ENCODE measurements at places on chromosomes 16 and 17.

- DNase-seq, result no peak
Measured at GRCh38 chr17:41695134-41695661, 6.5 kb downstream of the EIF1 start.

GRCh38 chr17:59332749-59333377 lies 1.4 kb downstream of the YPEL2 start:
- DNase-seq, result no peak

DNA sequence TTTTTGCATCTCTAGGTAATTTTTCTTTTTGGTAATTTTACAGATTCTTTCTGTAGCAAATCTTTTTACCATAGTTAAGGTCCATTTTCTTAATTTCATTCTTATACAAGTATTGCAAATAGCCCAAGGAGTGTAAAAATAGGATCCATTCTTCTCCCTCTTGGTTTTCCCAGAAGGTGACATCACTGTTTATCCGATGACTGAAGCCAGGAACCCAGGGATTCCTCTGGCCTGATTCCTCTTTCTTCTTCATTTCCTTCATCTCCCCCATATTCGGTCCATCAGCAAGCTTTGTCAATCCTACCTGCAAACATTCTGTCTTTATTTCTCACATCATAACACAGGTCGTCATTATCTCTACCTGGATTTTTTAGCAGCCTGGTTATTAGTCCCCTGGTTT lies 5.3 kb downstream of the RBBP6 start:
- DNase-seq, result no peak

- DNase-seq, result no peak
Measured at GRCh38 chr17:74873874-74874614, 1.2 kb upstream of the FDXR start.

GRCh38 chr17:51354936-51355335 lies 94.6 kb downstream of the UTP18 start:
- peak; percentile 79 for DNase-seq

- DNase-seq, result peak; percentile 71
Measured at GRCh38 chr16:76278980-76279379, 1.8 kb downstream of the CNTNAP4 start.

- no peak for DNase-seq
Measured at GRCh38 chr17:54834086-54834485, 66.6 kb upstream of the TOM1L1 start.

GRCh38 chr16:16059895-16060590 lies 110.6 kb downstream of the ABCC1 start:
- DNase-seq, result no peak

GRCh38 chr16:88456356-88457292 lies 3.5 kb downstream of the ZFPM1 start:
- no peak for DNase-seq

DNA sequence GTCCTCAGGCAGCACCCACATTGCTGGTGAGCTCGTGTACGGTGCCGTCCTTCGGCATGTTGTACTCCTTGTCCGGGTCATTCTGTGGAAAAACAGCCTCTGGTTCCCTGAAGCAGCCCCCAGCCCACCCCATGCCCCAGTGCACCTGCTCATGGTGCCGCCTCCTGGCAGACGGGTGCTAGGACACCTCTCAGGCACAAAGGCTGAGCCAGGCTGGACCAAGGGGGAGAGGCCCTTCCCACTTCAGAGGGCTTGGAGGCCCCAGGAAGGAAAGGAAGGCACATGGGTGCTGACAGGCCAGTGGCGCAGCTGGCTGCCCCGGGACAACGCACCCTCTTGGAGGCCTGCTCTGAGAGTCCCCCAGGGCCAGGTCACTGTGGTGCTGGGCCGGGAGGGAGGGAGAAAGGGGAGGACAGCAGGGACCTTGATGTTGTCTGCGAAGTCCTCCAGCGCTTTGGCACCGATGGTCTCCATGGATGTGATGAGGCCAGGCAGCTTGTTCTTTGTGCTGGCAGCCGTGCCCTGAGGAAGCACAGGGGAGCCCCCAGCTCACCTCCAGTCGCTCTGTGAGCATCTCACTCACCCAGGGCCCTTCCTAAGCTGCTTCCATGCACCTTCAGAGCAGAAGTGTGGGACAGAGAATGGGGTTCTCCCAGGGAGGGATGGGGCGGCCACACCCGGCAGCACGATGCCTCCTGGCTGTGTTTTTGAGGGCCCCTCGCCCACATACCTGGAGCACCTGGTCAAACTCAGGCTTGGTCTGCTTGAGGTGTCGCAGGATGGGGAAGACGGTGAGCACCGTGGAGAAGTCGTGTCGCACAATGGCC lies 9.3 kb downstream of the ZACN start:
- DNase-seq, result no peak

- DNase-seq, result peak; percentile 19
Measured at GRCh38 chr16:10181196-10182162, 749 bp downstream of the GRIN2A start.

GRCh38 chr17:65888649-65889048 lies 303.3 kb downstream of the CEP112 start:
- no peak for DNase-seq

GRCh38 chr17:77124192-77124889 lies 16.4 kb upstream of the SEC14L1 start:
- no peak for DNase-seq

DNA sequence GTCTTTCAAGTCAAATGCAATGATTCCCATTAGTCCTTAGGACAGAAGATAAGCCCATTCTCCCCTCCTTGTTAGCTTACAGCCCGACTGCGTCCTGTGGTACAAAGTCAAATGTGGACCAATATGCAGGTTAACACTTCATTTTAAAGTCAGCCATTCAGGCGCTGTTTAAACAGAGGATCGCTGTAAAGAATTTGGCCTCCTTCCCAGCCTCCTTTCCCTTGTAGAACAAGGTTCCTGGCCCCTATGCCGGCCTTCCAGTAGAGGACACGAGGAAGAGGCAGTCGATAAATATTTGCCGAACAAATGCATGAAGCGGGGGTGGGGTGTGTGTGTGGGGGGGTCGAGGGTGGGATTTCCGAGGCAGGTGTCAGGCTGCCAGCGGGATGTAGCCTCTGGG lies 4.3 kb downstream of the SDK2 start:
- DNase-seq, result no peak

DNA sequence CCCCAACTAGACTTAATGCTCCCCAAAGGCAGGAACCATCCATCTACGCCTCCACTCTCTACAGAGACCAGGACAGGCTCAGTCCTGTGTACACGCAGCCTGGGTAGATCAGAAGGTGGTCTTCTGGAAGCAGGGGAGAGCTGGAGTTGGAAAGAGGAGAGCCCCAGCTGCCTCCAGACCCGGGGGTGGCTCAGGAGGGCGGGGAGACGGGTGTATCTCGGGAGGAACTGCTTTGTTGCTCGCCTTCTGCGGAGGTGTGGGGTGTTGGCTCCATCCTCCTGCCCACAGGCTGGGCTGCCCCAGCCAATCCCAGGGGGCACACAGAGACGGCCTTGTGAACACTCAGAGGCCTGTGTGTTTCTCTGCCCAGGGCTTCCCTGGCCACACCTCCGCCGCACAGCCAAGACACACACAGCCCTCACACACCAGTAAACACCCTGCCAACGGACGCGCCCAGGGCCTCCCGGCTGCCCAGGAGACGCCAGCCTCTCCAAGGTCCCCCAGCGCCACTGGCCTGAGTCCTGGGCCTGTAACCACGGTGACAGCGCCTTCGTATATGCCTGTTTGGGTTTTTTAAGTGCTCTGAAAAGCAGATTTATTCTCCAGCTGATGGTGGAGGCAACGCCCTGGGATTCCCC lies 143.4 kb upstream of the CDC42EP4 start:
- DNase-seq, result no peak

- DNase-seq, result no peak
Measured at GRCh38 chr17:48515925-48516900, 14.6 kb downstream of the HOXB1 start.

DNA sequence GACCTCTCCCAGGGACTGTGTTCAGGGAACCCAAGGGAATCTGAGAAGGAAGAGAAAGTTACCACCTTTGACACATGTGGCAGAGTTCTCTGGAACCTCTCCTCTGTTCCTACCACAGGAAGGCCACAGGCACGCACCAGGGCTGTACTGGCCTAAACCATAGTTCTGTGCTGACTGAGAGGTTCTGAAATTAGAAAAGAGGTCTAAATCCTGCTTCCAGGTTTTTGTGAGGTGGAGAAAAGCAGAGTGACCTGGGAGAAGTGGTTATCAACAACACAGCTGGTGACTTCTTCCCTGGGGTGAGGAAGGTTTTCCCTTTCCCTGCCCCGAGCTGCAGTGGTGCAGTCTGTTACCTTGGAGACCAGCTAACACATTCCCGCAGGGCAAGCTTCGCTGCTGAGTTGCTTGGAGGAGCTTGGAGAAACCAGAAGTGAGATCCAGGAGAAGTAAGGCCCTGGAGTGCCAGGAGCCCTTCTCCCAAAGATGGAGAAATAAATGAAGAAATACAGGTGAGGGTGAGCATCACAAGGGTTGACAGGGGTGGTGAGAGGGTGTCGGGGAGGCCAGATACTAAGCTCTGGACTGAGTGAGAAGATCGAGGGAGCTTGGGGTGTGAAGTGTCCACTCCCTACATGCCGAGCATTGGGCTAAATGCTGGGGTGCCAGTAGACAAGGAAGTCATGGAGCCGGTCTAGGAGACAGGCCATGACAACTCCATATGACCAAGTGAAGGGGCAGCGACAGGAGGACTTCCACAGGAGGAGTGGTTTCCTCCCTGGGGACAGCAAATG lies at the start of gene VWA3A:
Gene VWA3A (plus strand): TSS at position 399 of the 791 bp plus-strand sequence. CDS start 97 bp downstream, at position 496.
- DNase-seq, result no peak

GRCh38 chr17:55342800-55343585 lies 78.2 kb downstream of the HLF start:
- no peak for DNase-seq
